Activated CD4-positive, alpha-beta memory T cell treated with anti-CD3 and anti-CD28 coated beads, Interleukin-2, amount 10 ng/mL, durations not matched to agents 7 days and 5 days (primary cell): ENCODE measurements at places on chromosomes 13 and 19.

GRCh38 chr13:29575098-29575497, 20.4 kb downstream of the SLC7A1 start:
- no peak for DNase-seq

DNA sequence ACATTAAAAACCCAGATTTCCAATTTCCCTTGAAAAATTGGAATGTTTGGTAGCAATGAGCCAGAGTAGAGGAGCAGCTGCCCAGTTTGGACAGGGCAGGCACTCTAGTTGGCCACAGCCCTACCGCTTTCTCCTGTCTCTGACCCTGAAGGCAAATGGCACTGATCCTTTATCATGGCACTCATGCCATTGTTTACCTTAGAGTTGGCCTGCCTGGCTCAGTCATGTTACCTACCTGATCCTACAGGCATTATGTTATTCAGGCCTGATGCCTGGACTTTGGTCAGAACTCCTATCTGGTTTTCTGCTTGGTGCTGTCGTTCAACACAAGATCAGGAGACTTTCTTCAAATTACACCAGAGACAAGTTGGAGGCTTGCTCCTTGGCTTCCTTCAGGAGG, 24.9 kb upstream of the TDRD3 start:
- DNase-seq, result no peak

DNA sequence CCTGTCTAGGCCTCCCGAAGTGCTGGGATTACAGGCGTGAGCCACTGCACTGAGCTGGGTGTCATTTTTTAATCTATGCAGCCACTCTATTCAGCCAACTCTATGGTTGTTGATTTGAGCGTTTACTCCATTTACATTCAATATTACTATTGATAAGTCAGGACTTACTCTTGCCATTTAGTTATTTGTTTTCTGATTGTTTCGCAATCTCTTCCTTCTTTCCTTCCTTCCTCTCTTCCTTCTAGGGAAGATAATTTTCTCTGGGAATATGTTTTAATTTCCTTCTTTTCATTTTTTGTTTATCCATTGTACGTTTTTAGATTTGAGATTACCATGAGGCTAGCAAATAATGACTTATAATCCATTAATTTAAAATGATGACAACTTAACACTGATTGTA, 2056.0 kb downstream of the OLFM4 start:
- no peak for DNase-seq

DNA sequence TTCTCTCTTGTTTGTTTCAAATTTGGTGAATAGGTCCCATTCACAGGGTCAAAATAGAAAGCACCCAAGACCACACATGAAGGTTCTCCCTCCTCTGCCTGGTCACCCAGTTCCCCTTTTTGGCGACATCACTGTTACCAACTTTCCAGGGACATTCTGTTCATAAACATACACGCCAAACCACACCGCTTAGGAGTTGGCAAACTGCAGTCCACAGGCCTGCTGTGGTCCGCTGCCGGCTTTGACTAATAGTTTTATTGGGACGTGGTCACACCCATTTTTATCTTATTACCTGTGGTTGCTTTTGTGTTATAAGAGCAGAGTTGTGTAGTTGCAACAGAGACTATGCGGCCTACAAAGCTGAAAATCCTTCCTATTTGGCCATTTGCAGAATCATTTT, 24.2 kb downstream of the UHRF1 start:
- no peak for DNase-seq

DNA sequence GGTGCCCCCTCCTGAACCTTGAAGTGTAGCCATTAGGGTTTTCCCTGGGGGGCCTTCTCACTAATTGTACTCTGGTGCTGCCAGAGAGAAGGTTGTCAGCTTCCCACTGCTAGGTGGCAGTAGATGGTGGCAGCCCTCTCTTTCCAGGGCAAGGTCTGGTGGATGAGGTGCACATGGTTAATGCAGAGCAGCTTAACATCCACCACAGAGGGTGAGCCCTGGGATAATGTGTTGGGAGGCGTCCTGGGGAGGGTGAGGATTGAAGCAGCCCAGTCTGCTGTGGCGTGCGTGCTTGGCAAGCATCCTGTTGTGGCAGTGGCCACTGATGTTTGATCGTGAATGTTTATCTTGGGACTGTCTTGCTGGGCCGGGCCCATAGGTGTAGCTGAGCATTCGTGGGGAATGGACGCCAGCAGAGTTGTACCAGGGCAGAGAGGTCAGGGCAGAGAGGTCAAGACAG, 5.8 kb downstream of the EGLN2 start:
- peak; percentile 26 for DNase-seq

DNA sequence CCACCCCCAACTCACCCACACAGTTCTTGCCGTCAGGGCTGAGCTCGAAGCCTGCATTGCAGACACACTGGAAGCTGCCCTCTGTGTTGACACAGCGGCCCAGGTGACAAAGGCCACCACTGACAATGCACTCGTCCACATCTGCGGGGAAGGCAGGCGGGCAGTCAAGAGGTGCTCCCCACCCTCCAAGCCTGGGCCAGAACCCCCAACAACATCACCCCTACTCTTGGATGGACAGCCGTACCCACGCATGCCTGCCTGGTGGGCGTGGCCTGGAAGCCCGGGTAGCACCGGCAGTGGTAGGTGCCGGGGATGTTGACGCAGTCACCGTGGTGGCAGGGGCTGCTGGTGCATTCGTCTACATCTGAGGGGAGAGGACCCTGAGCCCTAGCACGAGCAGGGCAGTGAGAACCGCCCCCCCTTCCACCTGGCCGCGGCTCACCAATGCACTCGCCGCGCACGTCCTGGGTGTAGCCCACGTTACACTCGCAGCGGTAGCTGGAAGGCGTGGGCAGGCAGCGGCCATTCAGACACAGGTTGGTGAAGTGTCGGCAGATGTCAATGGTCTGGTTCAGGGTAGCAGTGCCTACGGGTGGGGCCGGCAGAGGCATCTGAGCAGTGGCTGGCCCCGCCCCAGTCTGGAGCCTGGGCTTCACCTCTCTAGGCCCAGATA, 13.3 kb downstream of the FBN3 start:
- no peak for DNase-seq

GRCh38 chr19:17550076-17550667, 5.3 kb upstream of the COLGALT1 start:
- no peak for DNase-seq

GRCh38 chr13:40109351-40109844, 453.9 kb downstream of the COG6 start:
- no peak for DNase-seq

DNA sequence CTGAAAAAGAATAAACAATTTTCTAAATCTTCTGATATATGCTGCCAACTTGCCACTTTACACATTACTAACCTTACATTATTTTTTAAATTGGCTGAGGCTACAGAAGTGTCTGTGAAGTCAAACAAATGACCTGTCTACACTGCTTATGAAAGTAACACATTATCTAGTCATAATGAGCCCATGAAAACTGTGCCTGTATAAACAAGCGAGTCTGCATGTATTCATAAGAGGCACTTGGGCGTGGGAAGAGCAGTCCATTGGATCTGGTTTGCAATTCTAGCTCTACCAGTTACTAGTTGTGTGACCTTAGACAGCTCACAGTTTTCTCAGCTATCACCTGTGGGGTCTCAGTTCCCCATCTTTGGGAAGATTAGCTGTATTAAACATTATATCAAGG, 3.1 kb downstream of the VPS36 start:
- DNase-seq, result no peak

DNA sequence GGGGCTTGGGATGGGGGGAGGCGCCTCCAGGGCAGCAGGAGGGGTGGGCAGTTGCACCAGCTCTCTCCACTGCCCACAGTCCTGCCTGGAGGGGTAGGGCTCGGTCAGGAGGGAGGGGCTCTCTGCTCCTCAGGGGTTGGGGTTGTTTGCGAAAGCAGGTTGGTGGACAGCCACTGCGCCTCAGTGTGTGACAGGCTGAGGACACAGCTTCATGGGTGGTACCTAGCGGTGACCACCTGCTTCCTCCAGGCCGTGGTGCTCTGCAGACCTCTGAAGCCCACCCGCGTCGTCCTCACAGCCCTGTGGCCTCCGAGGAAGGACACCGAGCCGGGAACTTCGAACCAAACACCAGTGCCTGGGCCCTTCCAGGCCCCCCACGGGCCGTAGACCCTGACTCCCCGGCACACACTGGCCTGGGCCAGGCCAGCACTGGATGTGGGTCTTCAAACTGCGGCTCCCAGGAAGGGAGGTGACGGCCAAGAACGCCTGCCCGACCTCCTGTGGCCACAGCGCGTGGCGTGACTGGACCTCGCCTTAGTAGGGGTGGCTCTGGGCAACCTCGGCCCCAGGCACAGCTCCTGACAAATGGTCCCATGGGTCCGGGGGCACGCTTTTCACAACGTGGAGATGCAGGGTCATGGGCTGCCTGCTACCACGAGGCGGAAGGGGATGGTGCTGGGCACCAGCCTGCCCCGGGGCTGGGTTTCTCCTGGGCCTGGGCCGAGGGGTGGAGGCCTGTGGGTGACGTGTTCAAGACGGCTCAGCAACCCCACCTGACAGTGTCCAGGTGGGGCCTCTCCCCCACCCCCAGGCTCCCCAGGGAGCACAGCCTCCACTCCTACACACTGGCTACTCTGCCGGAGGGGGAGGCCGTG, 173.2 kb downstream of the KDM4B start:
- no peak for DNase-seq

DNA sequence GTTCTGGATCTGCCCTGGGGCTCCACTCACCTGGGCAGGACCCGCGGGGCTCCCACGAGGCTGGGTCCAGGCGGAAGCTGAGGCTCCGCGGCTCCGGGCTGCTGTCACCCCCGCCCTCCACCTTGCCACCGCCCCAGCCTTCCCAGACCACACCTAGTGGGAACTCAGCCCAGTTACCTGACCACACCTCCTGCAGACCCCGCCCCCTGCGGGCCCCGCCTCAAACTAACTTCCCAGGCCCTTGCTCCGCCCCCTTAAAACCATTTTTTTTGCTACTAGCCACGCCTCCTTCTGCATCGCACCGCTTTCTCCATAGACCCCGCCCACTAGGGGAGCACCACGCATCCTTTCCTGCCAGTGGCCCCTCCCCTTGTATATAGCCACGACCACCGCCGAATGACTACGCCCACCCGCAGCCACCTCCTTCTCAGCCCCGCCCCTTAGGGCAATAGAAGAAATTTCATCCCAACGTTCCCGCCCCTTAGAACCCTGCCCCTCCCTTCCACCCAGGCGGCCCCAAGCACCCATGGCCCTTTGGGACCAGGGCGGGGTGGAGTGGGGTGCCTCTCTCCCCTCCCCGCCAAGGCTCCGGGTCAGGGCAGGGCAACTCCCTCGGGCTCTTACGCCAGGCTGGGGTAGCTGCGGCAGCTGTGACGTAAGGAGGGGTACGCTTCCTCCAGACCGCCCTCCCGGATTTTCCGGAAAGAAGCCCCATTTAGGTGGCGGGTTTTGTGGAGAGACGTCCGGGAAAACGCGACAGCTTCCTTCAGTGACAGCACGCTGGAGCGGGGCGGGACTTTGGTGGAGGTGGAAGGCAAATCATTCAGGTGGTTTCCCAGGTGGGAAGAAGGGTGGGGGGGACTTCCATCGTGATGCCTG, at the start of gene SH2D3A:
Gene SH2D3A, minus strand, starts transcription at position 79 of the 879 bp plus-strand sequence. CDS start 3,687 bp downstream, outside the sequence.
- DNase-seq, result peak; percentile 96

DNA sequence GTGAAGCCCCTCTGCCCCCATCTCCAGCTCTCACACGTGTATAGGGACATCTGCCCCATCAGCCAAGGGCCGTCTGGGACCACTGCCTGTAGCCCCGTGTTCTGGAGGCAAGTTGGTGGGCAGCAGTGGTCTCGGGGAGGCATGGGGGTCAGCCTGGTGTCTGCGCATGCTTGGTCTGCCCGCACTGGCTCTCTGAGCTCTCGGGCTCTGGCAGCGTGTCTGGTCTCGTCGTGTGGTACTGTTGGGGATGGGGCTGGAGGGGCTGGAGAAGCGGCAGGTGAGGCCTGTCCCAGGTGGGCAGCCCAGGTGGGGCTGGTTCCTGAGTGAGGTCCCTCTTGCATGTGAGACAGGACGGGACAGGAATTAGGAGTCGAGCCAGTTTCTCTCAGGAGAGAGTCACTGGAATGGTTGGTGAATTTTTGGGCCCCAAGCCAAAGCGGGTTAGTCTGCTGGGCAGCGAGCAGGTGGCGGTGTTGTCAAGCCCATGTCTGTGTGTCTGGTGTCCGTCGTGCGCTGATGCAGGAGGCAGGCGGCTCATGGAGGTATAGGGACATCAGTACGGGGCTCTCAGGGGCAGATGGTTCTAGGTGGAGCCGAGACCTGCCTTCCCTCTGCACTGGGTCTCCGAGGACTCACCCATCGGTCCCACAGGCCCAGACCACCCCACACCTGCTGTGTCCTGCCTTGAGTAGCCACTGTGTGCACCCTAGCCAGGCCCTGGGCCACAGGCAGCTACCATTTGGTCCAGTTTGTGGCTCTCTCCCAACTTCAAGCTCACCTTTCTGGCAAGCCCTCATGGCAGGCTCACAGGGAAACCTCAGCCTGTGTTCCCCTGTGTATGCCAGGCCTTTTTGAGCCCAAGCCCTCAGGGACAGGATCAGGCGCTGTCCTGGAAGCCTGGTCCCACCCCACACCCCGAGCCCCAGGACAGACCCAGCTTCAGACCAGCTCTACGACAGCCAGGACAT, 18.2 kb downstream of the COMP start:
- DNase-seq, result no peak

DNA sequence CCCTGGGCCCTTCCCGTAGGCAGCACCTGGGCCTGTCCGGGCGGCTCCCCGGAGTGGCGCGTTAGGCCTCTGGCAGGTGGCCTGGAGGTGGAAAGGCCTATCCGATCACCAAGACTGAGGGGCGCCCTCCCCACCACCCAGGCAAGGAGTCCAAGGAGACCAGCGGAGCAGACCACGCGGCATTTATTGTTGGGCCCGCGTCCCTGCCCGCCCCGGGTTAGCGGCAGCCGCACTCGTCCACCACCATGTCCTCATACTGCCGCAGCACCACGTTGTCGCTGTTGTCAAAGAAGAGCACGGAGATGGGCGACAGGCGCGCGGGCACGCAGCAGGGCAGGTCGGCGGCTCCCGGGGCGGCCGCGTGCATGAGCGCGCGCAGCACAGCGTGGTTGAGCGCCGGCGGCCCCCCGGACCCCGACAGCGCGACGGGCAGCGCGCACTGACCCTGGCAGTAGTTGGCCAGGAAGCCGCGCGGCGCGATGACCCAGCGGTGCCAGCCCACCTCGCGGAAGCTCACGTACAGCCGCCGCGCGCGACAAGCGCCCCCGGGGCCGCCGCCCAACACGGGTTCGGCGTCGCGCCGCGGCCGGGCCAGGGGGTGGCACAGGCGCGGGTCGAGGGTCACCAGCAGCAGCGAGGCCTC, 27.5 kb downstream of the CERS1 start:
- DNase-seq, result no peak

DNA sequence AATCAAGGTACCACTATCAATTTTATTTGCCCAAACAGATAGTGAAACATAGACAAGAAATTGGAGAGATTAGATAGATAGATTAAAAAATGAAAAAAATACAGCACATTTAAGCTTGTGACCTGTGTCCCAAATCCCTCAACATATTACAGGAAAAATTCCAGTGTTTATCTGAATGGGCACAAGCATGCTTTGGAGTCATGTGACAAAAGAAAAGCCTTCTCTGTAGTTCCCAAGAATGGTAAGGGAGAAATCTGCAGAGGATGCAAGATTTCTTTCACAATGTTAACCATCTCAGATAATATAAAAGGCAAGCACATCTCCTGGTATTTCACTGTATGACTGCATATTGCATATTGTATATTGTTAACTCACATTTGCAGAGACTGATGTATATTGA, 168.0 kb downstream of the PCDH9 start:
- no peak for DNase-seq

GRCh38 chr19:29563486-29564101, 37.8 kb downstream of the VSTM2B start:
- no peak for DNase-seq
